Anterior cingulate cortex (tissue), 58 donors: ENCODE measurements at places on chromosomes 4 and X.
A peak's percentile ranks its signal among the peaks of the same experiment; 100 is the strongest.

- DNase-seq: no peak
These were observed 153.3 kb upstream of the USP9X start for GRCh38 chrX:40931921-40932320.

- peak; percentile 63 for DNase-seq
These were observed 672 bp downstream of the PGM2 start for GRCh38 chr4:37827030-37827685.

DNA sequence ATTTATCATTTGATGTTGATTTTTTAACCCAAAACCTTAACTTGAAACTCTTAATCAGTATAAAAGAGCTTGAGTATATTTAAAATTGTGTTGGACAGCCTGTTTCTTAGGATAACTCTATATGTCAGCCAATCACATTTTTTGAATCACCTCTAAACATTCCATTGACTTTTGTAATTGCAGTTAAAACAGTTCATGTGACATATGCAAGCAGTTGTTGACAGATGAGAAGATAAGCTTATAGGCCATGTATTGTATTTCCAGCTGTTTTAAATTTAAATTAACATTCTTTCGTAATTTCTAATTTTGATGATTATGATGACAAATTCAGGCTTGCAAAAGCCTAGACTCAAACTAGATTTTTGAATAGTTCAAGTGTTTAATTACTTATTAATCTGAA is 17.4 kb downstream of the VEGFC start:
- no peak for DNase-seq

DNA sequence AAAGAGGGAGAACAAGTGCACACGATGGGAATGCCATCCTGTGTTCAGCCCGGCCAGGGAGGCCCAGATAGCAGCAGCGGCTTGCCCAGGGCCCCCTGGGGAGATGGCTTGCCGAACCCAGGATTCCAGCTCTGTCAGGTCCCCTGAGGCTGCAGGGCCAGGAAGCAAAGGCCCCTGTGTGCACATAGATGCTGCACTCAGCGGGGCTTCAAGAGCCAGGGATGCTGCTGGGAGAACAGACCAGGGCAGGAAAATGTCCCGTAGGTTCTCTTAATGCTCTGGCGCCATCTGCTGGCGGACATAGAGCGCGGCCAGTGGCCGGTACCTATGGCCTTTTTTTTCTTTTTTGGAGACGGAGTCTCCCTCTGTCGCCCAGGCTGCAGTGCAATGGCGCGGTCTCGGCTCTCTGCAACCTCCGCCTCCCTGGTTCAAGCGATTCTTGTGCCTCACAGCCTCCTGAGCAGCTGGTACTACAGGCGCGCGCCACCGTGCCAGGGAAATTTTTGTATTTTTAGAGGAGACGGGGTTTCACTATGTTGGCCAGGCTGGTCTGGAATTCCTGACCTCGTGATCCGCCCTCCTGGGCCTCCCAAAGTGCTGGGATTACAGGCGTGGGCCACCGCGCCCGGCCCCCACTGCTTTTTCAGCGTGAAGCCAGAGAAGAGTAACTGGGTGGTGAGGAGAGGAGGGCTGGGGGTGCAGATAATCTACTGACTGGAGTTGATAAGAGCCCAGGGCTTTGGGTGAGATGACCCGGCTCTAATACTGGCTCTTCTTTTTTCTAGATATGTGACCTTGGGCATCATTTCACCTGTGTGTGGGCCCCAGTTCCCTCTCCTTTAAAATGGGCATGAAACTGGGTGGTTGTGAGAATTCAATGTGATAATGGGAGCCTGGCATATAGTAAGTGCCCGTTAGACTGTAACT is 22.5 kb downstream of the MED28 start:
- DNase-seq: peak; percentile 74

DNA sequence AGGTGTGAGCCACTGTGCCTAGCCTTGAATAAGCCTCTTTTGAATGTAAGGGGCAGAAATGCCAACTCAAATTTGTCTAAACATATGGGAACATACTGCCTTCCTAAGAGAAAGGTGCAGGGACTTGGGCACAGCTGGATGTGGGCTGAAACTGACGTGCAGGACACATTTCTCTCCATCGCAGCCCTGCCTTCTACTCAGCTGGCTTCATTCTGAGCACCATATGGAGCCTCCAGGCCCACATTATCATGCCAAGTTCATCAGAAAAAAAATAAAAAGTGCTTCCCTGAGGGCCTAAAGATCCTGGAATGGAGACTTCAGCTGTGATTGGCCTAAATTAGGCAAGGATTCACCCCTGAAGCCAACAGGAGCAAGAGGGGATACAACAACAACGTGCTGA is 386.2 kb downstream of the RAB28 start:
- DNase-seq: no peak

DNA sequence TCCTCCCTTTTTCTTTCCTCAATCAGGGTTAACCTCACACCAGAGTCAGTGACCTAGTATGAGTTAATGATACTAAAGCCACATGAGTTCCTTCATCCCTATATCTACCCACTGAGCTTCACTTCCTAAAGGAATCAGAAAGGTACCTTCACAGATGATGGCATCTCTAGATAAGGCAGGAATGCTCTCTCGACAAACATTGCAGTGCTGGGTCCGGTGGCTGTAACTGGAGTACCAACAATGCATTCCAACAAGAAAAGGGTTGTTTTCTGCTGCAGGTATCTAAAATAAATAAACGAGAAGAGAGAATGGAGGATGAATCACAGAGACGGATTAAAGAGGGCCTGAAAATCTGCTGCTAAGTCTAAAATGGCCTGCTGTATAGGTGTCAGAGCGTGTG is 66.7 kb downstream of the DGKK start:
- DNase-seq: no peak

GRCh38 chrX:38985375-38985774 is 184.1 kb downstream of the MID1IP1 start:
- DNase-seq: no peak

DNA sequence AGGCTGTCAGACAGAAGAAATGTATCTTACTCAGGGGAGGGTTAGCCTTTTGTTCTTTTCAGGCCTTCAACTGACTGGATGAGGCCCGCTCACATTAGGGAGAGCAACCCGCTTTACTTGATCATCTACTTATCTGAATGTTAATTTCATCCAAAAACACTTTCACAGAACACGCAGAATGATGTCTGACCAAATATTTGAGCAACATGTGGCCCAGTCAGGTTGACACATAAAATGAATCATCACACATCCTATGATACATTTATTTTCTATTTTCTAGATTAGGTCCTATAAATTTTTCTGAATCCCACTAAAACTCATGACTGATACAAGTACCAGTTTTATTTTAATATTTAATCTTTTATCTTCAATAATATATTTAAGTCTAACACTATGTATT is 260.3 kb downstream of the IL15 start:
- DNase-seq: no peak

DNA sequence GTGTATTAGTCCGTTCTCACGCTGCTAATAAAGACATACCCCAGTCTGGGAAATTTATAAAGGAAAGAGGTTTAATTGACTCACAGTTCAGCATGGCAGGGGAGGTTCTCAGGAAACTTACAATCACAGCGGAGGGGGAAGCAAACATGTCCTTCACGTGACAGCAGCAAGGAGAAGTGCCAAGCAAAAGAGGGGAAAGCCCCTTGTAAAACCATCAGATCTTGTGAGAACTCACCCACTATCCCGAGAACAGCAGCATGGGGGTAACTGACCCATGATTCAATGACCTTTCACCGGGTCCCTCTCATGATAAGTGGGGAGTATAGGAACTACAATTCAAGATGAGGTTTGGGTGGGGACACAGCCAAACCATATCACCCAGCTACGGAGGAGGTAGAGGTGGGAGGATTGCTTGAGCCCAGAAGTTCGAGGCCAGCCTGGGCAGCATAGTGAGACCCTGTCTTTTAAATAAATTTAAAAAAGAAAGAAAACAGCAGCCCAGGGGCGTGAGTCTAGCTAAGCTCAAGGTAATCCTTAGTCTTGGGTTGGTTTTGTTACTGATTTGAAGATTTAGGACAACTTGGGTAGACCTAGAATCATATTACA is 46.4 kb upstream of the TMEM131L start:
- DNase-seq: no peak

GRCh38 chrX:110097920-110098319 is 95.0 kb downstream of the TMEM164 start:
- no peak for DNase-seq

DNA sequence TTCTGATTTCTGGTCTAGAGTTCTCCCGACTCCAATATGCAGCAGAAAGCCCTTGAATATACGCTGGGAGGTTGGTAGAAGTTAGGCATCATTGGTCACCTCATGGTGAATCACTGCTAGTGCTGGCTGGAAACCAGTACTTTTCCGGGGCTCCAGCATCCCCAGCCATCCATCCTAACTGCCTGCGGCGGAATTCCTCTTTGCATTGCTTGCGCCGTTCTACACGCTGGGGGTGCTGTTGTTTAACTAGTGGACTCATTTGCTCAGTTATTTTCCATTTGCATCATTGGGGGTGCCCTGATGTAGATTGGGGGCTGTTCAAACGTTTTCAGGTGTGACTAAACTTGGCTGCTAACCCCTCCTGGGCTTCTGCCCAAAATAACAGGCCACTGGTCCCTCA is 23.3 kb upstream of the GPR50 start:
- DNase-seq: peak; percentile 16

- no peak for DNase-seq
These were observed 2.4 kb downstream of the PPEF1 start for GRCh38 chrX:18709833-18710232.

DNA sequence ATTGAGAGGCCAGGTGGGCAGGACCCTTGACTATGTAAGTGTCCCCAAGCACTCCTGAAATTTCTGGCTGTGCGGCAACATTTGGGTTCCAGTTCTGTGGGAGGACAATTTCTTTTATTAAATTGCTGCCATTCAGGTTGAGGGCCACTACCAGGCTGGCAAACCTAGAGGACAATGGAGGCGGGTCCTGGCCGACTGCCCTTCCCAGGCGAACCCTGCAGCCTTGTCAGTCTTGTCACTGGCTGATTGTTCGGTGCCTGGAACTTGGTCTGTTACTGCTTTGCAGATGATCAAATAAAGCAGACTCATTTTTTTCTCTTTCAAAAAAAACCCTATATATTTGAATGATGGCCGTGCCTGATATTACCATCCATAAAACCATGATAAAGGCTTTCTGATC is 6.6 kb upstream of the TMEM128 start:
- peak; percentile 80 for DNase-seq
